ENCODE measurements at places on chromosomes 1 and 21.

DNA sequence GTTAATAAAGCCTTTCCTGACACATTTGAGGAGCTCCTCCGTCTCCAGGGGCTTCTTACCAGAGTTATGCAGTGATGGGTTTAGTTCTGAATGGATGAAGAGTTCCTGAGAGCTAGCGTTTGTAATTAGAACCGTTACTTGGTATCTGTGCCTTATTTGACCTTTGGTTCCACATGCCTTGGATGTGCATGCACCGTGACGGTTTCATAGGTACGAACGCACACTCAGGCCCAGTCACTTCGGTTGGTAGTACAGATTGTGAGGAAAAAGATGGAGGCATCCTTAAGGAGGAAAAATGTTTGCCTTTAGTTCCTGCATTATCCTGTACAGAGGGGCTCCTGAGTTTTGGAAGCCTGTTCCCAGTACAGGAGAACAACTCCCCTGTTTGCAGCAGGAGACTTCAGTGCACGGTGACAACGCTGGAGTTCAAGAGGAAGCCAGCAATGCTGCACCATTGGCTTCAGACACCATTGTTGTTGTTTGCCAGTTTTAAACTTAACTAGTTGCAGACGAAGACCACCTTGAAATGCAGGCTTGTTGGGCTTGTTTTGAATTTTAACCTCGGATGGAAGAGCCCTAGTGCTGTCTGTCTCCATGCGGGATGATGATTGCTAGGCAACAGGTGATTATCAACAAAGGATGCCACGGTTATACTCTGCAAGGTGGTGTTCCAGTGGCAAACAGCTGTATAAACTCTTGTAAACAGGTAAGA is 8.2 kb downstream of the RBM15 start:
- DNase-seq = no peak

GRCh38 chr21:45821315-45821962 is 160.1 kb upstream of the COL6A1 start:
- DNase-seq = no peak

DNA sequence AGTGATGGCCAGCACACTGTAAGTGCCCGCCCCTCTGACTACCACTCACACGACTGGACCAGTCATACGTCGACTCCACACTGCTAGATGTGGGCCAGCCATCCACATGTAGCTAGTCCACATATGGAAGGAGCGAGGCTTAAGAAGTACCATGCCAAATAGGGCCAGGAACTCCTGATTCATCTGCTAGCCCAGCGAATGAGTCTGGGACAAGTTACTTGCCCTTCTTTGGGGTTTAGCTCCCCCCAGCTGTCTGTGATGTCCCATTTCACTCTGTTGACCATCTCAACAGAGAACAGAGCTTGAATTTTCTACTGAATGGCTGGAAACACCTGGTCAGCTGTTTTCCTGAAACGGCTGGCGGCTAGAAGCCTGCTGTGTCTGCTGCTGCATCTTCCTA is 5.8 kb downstream of the CSRP1 start:
- DNase-seq = no peak

DNA sequence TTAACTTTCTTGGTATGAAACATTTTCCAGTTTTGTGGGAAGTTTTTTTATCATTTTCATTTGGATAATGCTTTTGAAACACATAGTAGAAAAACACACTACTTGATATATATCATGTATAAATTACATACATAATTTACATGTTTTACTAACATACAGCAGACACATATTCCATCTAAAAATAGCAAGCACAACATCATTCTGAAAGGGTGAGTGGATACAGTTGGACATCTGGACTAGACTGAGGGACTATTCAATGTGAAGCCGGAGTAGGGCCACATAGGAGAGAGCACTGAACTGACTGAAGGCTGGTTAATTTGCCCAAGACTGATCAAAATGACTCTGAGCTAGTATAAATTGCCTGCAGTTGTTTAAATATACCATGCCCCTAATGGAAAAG is 11.7 kb downstream of the CDKN2C start:
- no peak for DNase-seq

- DNase-seq = no peak
Measured at GRCh38 chr1:114216431-114217173, 62.9 kb upstream of the SYT6 start.
